ENCODE measurements at places on chromosomes 11 and 22.

- DNase-seq, result no peak
Measured at GRCh38 chr11:120807414-120808150, 216.3 kb upstream of the TBCEL start.

GRCh38 chr22:32389685-32390084, 22.4 kb downstream of the RTCB start:
- no peak for DNase-seq

DNA sequence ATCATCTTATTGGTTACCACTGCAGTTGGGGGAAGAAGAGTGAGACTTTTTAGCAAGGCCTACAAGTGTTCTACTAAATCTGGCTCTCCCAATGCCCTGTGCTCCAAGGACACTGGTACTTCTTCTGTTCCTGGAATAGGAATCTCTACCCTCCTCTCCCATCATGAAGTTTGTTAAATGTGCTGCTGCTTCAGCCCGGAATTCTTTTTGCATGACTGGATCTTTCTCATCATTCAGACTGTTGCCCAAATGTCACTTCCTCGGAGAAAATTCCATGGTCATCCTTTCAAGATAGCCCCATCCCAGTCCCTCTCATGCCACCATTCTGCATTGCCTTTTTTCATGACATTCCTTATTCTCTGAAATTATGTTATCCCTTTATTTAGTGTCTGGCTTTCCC, 400.8 kb downstream of the SOX6 start:
- no peak for DNase-seq

DNA sequence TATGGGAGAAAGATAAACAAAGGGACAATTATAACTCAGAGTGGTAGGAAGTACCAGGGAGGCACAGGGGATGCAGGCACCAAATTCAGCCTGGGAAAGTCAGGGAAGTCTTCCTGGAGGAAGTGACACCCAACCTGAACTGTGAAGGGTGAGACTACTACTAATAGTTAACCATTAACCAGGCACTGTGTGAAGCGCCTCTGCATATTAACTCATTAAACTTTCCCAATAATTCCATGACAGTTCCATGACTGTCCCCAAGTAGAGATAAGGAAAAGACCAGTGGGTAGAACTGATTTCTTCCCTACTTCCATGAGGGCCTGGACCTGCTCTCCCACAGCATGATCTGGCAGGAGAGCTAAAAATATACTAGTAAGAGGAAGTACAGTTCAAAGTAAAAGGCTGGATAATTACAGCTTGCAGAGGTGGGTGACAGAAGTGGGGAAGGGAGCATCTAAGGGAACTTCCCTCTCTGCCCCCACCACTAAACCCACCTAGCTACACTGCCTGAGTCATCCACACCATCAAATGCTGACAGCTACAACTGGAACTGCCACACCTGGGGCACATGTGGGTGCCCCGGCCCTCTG, 4.7 kb upstream of the AP1B1 start:
- DNase-seq, result no peak

DNA sequence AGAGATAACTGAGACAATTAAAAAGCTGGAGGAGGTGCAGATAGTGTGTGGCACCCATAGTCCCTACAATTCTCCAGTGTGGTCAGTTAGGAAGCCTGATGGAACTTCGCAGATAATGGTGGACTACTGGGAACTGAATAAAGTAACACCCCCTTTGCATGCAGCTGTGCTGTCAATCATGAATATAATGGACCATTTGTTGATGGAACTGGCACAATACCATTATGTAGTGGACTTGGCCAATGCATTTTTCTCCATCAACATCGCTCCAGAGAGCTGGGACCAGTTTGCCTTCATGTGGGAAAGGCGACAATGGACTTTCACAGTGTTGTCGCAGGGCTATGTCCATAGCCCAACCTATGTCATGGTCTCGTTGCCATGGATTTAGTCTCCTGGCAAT, 324.2 kb downstream of the TMEM135 start:
- no peak for DNase-seq

- no peak for DNase-seq
Measured at GRCh38 chr22:24380220-24380904, 47.0 kb upstream of the ADORA2A start.

DNA sequence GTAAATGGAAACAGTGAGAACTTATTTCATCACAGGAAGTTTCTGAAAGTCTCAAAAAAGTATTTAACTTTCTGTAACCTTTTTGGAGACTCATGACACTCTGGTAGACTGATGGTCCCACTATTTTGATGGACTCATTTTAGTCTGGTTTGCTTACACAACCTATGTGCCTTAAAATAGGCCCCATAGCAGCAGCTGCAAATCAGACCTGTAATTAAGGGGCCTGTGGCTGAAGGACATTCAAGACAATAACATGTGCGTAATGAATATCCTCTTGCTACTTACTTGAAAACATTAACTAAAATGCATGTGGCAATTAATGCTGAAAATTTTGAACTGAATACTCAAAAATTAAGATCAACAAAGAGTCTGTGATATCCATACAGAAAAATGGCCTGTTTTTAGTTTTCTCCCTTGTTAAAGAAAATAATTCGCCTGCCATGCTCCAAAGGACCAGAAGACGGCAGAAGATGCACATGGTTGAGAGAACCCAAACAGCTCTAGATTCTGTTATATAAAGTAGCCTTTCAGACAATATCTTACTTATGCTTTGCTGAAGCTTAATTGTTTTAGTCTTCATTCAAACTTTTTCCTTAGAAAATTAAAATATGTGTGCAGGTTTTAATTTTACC, 568.5 kb downstream of the KCNA4 start:
- no peak for DNase-seq

DNA sequence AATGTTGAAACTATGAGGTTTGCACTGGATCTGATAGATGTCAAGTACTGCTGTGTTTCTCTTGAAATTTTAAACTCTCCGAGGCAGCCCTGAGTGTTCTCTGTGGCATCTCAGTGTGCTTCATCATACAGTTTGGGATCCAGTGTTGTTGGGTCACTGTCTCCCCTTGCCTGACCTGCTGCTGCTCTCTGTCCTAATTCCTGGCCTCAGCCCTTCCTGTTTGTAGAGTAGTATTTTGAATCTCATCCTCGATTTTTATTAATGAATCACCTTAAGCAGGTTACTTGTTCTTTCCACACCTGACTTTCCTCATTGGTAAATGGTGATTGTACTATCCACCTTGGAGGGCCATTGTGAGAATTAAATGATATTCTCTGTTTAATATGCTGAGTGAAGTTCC, 70.7 kb upstream of the PAX6 start:
- DNase-seq, result no peak

DNA sequence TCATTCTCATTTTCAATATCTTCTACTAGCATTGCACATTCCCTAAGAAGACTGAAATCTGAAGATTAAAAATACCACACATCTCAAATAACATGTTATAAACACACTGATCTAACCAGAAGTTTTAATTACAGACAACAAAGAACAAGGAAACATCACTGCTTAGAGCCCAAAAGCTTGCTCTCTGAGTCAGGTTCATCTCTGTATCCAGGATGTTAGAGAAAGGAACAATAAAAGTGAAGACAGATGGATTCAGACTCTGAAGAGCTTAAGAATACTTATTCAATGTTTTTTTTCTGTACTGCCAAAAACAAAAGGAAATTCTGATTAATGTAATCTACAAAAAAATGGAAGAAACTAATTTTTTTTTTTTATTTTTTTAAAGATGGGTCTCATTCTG, 16.5 kb downstream of the RDX start:
- DNase-seq, result no peak

GRCh38 chr22:49996518-49997250, 15.9 kb downstream of the IL17REL start:
- no peak for DNase-seq

GRCh38 chr22:45720839-45721378, 49.3 kb downstream of the ATXN10 start:
- DNase-seq, result no peak

DNA sequence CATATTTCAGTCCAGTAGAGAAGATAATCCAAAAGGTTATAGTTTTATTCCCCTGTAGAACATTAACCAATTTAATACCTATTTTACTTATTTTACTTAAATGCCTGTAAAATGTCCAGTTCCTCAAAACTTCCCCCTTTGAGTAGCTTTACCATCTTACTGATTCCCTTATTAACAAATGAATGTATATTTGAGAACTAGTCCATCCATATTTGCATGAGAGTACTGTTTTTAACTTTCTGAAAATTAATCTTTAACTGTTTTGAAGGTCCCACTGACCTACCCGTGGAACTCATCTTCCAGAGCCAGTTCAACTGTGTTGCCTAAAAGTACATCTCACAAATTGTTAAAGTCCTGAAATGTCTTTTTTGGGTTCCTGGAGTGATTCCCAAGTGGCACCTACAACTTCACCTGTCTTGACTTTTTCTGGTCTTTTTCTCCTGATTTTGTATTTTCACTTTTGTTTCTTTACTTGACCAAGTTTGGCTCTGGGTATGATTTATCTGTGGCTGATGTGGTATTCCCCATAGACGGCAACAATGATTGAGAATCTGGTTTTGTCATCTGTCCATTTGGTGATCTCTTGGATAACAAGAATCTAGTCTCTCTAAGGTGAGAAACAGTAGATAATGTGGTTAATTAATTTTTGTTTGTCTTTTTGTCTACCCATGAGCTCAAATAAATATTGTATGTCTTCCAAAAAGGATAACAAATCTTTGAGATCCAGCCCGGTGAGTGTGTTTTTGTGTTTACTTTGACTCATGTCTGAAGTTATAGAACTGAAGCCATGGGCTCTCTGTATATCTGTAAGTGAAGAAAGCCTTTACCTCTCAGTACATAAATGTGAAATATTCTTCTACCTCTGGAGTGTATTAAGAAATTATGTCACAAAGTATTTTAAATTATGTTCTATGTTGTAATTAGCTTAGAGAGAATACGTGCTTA, 174.2 kb downstream of the ETS1 start:
- no peak for DNase-seq

GRCh38 chr11:63641727-63642126, 27.5 kb upstream of the PLAAT3 start:
- no peak for DNase-seq

- no peak for DNase-seq
Measured at GRCh38 chr11:95483339-95483738, 252.3 kb upstream of the SESN3 start.

DNA sequence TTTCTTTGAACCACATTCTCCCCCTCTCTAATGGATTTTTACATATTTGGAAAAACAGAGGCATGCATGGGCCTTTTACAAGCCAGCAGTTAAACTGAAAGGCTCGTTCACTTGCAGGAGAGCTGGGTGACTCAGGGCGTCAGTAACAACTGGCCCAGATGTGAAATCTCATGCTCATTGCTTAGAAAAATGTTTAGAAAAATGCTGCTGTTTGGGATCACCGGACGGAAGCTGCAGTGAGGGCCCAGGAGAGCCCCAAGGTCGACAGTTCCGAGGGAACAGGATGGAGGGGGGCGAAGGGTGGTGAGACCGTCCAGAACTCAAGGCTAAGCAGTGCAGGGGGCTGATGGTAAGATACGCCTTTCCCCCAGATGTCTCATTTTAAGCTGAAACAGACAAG, 41.7 kb upstream of the SMTN start:
- no peak for DNase-seq

DNA sequence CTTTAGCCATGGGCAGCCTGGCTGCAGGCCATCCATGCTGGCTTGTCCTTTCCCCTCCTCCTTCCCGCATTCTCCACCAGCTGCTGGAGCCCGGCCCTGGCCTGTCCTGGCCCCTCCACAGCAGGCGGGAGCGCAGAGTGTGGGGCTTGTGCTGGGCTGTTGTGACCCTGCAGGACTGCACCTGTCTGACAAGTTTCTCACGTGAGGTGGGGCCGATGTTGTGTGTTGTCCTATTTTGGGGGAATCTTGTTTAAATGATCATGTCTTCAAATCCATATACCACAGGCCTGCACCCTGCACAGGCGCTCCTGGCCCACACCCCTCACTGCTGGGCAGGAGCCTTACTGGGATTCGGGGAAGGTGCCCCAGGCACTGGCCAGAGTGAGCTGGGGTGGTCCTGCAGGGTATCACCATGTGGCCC, 30.4 kb downstream of the TBC1D22A start:
- no peak for DNase-seq

DNA sequence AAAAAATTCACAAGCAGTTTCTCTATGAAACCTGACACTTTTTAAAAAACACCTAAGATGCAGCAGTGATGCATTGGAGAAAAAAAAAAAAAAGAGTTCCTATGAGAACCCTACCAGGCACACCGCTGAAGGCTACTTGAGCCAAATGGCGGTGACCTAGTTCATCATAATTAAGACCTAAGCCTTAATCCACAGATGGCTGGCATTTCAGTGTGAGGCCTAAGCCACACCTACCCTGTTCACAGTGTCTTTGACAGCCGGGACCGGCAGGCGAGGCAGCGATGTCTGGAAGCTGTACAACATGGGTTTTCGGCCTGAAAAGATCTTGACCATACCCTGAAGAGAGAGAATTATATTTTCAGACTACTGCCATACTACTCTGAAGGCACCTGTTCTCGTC, 38.0 kb downstream of the CPT1A start:
- no peak for DNase-seq

DNA sequence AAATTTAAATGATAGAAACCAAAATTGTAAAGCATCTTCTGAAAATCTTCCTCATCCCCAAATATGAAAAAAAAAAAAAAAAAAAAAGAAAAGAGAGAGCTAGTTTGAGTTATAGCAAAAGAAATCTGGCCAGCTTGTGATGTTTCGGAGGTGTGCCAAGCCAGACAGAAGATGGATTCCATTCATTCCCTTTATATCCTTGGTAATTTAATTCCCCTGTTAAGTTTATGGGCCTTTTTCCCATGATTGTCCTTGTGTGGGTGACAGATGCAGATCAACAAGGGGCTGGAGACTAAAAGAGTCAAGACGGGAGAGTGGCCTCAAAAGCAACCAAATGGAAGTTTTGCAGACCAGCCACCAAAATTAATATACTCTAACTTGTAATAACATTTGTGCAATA, 47.6 kb upstream of the PARVA start:
- DNase-seq, result no peak

GRCh38 chr11:104873252-104873651, 25.0 kb downstream of the CASP12 start:
- DNase-seq, result no peak

DNA sequence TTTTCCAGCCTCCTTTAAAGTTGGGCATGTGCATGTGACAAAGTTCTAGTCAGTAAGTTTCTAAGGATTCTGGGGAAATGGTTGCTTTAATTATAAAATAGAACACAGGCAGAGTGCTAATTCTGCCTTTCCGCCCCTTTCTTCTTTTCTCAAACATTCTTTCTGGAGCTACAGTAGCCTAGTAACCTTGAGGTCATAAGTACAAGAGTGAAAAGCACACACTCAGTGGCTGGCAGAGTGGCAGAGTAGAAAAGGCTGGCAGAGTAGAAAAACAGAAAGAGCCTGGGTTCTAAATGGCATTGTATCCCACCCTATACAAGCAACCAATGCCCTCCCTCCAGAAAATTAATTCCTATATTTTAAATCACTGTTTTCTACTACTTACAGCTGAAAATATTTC, 51.2 kb downstream of the PAK1 start:
- no peak for DNase-seq

Data from stimulated activated CD4-positive, alpha-beta T cell treated with anti-CD3 and anti-CD28 coated beads, Interleukin-1b, Interleukin-23, amount 100 ng/mL, for 1 hour (primary cell).